ENCODE measurements at places on chromosomes 5 and 9.

DNA sequence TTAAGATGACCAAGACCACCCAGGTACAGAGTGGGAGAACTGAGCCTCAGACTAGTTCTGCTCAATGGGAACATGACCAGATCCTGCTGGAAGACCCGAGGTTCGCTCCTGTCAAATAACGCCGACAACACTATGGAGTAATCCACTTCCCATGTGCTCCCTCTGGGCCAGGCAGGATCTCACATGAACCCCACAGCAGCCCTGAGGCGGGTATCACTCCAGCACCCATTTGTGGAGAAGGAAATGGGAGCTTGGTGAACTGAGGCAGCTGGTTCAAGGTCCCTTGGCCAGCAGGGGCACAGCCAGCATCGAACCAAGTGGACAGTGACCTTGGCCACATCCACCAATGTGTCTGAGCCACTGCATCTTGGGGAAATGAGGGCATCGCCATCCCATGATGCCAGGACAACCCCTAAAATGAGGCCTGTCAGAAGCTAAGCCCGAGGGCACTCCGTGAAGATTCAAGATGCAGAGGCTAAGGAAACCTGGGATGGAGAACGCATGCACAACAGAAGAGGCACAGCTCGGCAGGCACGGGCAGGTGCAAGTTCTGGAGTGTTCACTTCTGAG is 8.5 kb downstream of the ANKS6 start:
- no peak for DNase-seq

- DNase-seq = no peak
Observed at GRCh38 chr5:148760945-148761638, 65.3 kb upstream of the ADRB2 start.

GRCh38 chr5:33762859-33763258 is 128.9 kb downstream of the ADAMTS12 start:
- DNase-seq = no peak

GRCh38 chr9:101271102-101271501 is 113.7 kb downstream of the BAAT start:
- no peak for DNase-seq

- no peak for DNase-seq
Observed at GRCh38 chr5:181114844-181115778, 15.9 kb downstream of the OR2V1 start.

- DNase-seq = peak; percentile 11
Observed at GRCh38 chr5:132777209-132778069, at the start of gene SEPTIN8. TSS of gene SEPTIN8 (minus strand) at chr5:132777239. CDS start at chr5:132777137, 102 bp downstream.

DNA sequence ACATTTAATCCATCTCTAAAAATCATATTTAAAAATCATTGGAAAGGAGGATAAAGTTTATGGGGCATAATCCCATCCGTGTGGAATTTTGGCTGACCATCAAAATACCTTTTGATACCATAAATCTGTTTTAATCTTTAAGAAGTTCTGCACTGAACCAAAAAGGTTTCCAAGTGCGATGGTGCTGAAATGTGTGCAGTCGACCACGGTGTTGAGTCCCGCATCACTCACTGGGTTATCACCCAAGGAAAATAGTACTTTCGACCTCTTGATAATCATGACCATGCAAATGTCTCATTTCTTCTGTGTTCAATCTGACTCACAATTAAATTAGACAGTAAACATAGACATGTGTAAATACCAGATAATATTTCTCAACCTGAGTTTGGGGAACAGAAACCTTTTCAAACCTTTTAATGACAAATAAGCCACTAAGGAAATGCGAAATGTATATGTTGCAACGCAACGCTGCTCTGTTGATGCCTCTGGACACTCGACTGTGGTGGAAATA is 62.0 kb upstream of the CDH6 start:
- no peak for DNase-seq

DNA sequence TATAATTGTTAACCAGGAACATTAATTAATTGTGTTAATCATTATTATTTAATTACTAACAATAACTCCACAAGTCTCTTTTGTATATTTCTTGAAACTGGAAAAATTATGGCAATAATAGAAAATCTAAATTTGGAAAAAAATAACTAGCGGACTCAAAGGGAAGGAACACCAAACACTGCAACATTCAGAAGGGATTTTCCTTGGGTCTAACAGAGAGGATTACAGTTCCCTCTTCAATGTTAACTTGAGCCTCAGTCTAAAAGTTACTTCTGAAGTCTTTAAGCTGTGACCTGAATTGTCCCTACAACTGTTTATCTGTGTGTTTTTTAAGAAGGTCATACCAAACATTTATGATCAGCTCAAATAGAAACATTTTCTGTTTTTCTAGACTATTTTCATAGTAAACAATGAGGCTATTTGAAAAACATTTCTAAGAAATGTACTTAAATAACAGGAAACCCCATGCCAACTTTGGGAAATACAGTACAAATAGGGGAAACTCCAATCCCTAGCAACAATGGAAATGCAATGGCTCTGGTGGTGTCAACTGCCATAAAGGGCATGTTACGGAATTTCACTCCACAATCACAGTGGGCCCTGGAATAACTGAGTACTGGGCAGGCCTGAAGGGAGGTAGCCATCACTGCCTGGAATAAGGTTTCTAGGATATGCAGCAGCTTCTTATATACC is 61.2 kb downstream of the MCTP1 start:
- DNase-seq = no peak

GRCh38 chr5:151095341-151096000 is 14.6 kb upstream of the TNIP1 start:
- no peak for DNase-seq

DNA sequence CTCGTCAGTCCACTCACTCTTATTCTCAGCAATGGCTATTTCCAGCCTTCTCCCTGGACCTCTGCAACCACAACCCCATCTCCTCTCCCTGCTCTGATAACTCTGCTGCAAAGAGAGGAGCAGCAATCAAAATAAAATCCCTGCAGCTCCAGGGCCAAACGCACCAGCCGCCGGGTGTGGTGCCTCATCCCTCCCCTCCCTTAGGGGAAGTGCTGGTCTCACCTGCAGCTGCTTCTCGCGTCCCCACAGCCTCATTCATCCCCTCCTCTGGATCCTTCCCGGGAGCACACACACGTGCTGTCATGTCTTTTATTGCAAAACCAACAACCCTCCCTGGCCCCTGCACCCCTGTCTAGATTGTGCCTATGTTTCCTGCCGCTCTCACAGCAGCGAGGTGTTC is 77.8 kb downstream of the TENT4A start:
- DNase-seq = no peak

GRCh38 chr5:172150514-172151425 is 37.3 kb downstream of the STK10 start:
- no peak for DNase-seq

GRCh38 chr5:77645158-77645994 is 6.9 kb upstream of the OTP start:
- no peak for DNase-seq
